Kidney epithelial cell (primary cell): ENCODE measurements at places on chromosomes 2 and 18. TPM values are rescaled to one million over a fixed set of nuclear protein-coding genes. Genes with fewer than 3 reads are reported as not detected.

AQP12B gene
- total RNA-seq = not detected in 2 replicates

- DNase-seq = no peak
Measured at GRCh38 chr18:70523792-70524182, 234.9 kb downstream of the SOCS6 start.

- DNase-seq = no peak
Measured at GRCh38 chr2:128635361-128635900, 316.8 kb upstream of the HS6ST1 start.

- no peak for DNase-seq
Measured at GRCh38 chr2:29223257-29223656, 108.0 kb downstream of the CLIP4 start.

DNA sequence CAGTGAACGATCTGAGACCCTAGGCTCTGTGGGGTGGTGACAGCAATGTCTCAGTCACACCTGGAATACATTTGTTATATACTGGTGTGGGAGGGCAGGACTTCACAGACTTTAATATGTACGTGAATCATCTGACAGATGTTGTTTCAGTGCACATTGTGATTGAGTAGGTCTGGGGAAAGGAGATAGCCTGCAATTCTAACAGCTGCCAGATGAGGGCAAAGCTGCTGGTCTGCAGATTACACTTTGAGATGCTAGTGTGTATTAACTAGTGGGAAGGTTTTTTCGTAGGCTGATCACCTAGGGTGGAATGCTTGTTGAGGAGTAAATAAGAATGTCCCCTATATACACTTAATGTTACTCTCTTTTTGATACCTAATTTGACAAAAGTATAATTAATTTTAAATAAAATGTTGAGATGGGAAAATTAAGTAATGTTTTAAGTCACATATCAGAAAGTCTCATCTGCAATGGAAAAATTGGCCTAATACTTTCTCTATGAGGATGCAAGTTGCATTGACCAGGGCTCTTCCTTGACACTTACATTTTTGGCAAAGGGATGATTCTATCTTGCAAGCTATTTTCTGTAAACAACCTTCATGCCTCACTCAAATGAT is 496.9 kb upstream of the HNMT start:
- DNase-seq = peak; percentile 26

DNA sequence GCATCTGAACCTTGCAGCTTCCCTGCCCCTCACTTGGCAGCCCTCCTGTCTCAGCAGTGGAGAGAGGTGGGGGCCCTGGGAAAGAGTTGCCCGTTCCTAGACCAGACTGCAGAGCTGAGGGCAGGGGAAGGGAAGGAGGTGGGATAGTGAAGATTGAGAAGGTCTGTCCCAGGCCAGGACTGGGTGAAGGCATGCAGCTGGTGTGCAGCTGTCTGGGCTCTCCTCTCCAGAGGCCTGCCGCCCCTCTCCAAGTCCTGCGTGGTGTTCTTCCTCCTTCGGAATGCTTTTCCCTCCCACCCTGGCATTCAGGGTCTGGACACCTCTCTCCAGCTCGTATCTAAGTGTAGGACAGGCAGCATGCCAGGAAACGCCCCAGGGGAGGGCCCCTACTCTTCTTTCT is 323.5 kb downstream of the CELF4 start:
- DNase-seq = no peak

GRCh38 chr18:77114415-77115191 is 18.0 kb downstream of the MBP start:
- DNase-seq = peak; percentile 89

TTN gene
- total RNA-seq = under 0.01 TPM in 1 of 2 replicates, not detected in the other

- no peak for DNase-seq
Measured at GRCh38 chr2:230068016-230068650, 591 bp downstream of the SLC16A14 start.

DNA sequence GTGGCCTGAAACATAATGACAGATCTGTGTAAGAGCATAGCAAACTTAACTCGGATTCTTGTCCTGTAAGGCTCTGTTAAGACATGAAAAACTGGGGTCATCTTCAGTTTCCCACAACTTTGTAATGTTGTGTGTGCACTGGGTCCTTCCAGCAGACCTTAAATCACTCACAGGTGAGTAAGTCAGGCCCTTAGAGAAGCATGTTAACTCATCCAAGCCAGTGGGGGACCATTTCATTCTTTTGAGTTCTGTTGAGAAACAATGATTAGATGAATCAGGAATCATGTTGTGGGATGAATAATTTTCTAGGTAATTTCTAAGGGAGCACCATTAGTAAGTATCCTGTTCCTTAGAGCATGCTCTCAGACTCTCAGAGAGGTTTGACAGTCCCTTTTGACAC is 167.1 kb downstream of the ESCO1 start:
- DNase-seq = no peak

NAT8 gene
- not detected in 2 replicates for total RNA-seq

DNA sequence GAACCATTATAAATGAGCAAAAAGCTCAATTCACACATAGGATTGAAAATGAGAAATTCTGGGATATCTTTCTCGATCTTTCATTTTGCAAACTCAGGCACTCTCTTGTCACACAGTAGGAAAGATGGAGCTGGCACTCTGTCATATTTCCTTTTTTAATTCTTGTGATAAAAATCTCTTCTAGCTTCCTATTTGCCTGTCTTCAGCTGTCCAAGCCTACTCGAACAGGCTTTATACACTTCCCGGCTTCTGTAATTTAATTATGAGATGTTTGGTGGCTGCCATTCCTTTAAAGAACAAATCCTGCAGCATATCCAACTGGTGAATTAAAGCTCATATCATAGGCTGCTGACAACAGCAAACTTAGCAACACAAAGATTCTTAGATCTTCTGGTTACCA is 1484.3 kb upstream of the PIK3C3 start:
- DNase-seq = no peak

ANKRD30B gene
- total RNA-seq = 0.07 and 0.08 TPM in 2 replicates

DNA sequence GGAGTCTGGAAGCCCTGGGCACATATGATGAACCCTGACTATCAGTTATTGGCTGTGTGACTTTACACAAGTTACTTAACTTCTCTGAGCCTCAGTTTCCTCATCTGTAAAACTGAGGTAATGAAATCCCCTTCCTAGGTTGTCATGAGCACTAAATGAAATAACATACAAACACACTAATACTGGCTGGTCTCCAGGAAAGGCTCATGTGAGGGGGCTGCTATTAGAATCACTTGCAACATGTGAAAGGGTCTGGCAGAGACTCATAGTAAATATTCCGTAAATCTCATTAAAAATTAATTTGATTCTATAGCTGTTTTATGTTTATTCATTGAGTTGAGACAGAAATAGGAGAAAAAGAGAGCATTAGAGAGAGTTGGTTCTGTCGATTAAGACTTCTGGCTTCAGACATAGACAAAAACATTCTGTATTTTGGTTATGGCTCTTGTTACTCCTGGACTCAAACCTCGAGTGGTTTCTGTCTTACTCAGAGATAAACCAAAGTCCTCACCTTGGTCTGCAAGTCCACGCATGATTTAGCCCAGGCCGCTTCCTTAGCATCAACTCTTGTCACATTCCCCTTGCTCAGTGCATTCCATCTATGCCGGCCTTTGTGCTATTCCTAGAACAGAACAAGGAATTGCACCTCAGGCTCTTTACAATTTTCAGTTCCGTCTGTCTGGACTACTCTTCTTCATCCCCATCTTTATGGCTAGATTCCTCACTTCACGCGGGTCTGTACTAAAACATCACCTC is 139.1 kb downstream of the NXPH2 start:
- no peak for DNase-seq

DNA sequence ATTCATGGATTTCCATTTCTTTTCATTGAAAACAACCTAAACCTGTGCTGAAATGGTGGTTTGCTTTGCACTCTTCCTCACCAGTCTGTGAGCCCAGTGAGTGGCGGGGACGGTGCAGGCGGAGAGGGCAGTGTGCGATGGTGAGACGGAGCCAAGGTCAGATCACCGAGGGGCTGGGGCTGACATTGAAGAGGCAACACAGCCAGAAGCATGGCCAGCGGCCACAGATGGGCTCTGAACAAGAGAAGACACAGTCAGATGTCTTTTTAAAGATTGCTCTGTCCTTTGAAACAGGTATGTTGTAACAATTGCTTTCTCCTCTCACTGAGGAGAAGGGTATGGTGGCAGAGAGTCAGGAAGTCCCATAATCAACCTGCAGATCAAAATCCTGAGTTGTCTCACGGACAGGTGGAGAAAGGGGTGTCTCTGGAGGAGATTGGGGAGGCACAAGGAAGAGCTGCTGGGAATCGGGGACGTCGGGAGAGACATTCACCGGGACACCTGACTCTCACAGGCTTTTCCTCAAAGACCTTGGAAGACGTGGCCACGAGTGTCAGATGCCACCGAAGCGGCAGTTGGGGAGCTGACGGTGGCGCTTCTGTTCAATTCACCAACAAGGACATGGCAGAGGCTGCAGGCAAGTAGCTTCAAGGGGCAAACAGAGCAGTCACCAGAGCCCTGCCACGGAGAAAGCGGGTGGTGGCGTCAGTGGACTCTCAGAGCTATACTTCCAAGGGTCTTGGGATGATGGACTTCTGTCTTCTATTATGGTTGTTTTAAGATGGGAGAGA is 12.1 kb upstream of the ZNF516 start:
- DNase-seq = no peak

DNA sequence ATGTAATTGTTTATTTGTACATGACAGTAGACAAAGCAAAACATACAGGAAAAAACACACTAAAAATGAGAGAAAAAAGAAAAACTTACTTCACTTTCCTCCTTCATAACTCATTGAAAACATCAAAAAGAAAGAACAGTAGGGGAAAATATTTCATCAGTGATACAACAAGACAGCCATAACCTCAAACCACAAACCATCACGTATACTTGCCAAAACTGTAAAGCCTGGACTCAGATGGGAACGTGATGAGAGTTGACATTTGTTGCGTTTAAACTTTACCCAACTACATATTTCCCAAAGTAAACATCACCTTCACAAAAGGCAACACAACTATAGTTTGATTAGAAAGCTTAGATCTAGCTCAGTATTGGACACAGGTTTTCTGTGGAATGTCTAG is 278.2 kb upstream of the COL3A1 start:
- DNase-seq = no peak
